ENCODE measurements at places on chromosomes 2 and 18.

DNA sequence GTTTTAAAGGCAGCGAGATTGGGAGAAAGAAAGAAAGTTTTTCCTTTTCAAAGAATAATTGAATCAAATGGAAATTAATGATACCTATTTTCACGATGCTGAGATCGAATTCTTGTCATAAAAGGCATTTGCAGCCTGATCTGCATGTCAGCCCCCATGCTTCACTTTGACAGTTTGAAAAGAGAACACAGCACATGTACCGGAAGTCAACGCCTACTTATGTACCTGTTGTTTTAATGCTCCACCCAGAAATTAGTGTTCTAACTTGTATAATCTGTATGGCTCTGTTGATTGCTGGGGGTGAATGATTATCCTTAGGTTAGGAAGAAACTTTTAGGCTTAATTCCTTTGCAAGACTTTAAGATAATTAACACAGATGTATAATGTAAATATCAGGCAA, 31.0 kb downstream of the EEF1B2 start:
- DNase-seq, result no peak

GRCh38 chr2:150127995-150128394, 359.5 kb downstream of the RND3 start:
- DNase-seq, result no peak

DNA sequence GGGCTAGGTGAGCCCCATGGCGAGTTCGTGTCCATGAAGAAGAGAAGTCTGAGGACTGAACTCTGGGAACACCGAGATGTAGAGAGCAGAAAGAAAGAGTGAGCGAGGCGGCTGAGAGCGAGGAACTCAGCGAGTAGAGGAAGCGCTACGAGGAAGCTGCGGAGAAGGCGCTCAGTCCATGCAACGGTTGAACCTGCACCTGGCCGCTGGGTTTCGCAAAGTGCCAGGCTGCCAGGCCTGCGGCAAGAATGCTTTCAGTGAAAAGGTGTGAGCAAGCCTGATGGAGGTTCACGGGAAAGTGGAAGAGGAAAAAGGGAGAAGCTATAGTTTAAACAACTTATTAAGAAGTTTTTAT, 251.0 kb upstream of the TMEM200C start:
- no peak for DNase-seq

DNA sequence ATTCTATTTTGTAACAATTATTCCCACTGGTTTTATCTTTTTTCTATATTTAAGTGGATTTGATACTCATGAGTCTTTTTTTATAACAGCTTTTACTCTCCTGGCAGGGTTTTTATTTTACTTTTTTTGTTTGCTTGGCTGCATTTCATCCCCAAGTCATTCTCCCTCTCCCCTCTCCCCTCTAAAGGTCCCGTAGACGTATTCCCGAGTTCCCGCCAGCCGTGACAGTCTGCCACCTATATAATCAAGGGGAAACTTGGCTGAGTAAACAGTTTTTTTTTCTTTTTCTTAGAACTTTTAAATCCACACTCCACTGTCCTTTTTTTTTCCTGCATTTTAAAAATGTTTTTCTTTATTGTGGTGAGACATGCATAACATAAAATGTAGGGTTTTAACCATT, 433.1 kb upstream of the HS6ST1 start:
- no peak for DNase-seq

- no peak for DNase-seq
These were observed 27.6 kb downstream of the RNU4ATAC start for GRCh38 chr2:121558329-121558728.

- DNase-seq, result no peak
These were observed 21.9 kb upstream of the NCK2 start for GRCh38 chr2:105722726-105723297.

GRCh38 chr2:40497251-40497859, 45.5 kb upstream of the SLC8A1 start:
- no peak for DNase-seq
